ENCODE measurements at places on chromosomes 16 and 17.

GRCh38 chr16:4350365-4350786 is 745 bp downstream of the PAM16 start:
- no peak for DNase-seq

DNA sequence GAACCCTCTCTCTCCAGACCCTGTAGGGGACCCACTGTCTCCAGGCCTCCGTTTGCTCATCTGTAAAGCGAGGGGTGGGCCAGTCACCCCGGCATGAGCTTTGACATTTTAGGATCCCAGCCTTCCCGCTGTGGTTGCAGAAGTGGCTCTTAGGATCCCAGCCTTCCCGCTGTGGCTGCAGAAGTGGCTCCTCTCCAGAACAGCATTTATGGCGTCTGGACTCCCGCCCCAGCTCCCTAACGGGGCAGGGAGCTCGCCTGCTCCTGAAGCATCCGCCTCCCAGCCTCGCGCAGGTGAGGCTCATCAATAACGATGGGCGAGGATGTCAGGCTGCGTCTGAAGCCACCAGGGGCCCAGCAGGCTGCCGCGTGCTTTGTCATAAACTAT is 222.3 kb upstream of the TNRC6C start:
- peak; percentile 40 for DNase-seq

- no peak for DNase-seq
These were observed 12.0 kb upstream of the ANKFN1 start for GRCh38 chr17:56141046-56141839.

DNA sequence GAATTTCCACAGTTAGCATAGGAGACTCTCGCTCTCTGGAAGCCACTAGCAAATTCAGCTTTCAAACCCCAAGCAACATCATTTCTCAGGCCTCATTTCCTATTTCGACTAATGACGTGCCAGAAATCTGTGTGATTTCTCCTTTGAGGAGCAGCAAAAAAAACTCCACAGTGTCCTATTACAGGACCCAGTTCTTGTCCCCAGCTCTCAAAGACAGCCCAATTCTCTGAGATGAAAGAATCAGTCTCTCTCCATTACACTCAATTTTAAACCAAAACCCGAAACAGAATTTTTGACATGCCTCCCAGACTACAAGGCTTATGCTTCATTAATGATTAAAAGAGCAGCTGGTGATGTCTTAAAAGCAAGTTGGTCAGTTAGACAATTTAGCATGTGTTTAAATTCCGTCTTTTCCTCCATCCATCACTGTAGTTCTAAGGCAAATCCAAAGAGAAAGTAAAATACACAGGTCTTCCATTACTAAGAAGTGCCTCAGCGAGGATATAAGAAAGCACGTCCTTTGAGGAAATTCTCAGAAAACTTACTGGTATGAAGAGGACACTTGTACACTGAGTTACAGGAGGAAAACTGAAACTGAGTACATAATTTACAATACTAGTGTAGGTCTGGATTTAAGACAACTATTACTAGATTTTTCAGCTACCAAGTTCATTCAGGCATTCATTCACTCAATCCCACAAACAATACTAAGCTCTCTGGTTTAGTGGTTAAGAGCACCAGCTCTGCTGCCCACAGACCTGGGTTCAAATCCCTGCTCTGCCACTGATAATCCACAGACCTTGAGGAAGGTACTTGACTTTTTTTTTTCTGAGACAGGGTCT is 12.5 kb downstream of the TOM1L2 start:
- DNase-seq, result no peak

GRCh38 chr16:12500771-12501170 is 302.9 kb downstream of the CPPED1 start:
- no peak for DNase-seq

- peak; percentile 38 for DNase-seq
These were observed 5.6 kb upstream of the C1QTNF1 start for GRCh38 chr17:79018370-79018695.

GRCh38 chr17:77501101-77501566 is 360.4 kb downstream of the SEC14L1 start:
- DNase-seq, result no peak

GRCh38 chr16:12002447-12003006 is 26.0 kb downstream of the SNX29 start:
- DNase-seq, result no peak

- no peak for DNase-seq
These were observed 28.7 kb upstream of the ENPP7 start for GRCh38 chr17:79702034-79702433.

GRCh38 chr16:8372141-8372540 is 218.2 kb downstream of the TMEM114 start:
- DNase-seq, result no peak

- no peak for DNase-seq
These were observed 148.2 kb downstream of the WSCD1 start for GRCh38 chr17:6218333-6218732.
